ENCODE measurements at places on chromosomes 7 and 10. TPM values are rescaled to one million over a fixed set of nuclear protein-coding genes. Genes with fewer than 3 reads are reported as not detected.

PHYHIPL gene
- 16.4 TPM for polyA plus RNA-seq

EXOC6 gene
- polyA plus RNA-seq: 16.2 TPM

CHST3 gene
- 16.2 TPM for polyA plus RNA-seq

MMP21 gene
- polyA plus RNA-seq: 0.26 TPM

MEOX2 gene
- 2.3 TPM for polyA plus RNA-seq

TRIM8 gene
- 127 TPM for polyA plus RNA-seq

ZNF727 gene
- 1.0 TPM for polyA plus RNA-seq

AKR1C2 gene
- 4.7 TPM for polyA plus RNA-seq

TRAPPC14 gene
- 26.3 TPM for polyA plus RNA-seq

ATRNL1 gene
- polyA plus RNA-seq: 31.3 TPM

HYAL4 gene
- polyA plus RNA-seq: 0.11 TPM

SRRT gene
- 152 TPM for polyA plus RNA-seq

IRF5 gene
- polyA plus RNA-seq: 7.3 TPM

LRRC18 gene
- polyA plus RNA-seq: 0.16 TPM

CHN2 gene
- polyA plus RNA-seq: 18.1 TPM

CYP3A5 gene
- polyA plus RNA-seq: 1.6 TPM

STRIP2 gene
- 5.4 TPM for polyA plus RNA-seq

MUC3A gene
- 0.72 TPM for polyA plus RNA-seq

Data from renal cortex interstitium (tissue), 15 donors.